ENCODE measurements at places on chromosomes 6 and 20. TPM values are rescaled to one million over a fixed set of nuclear protein-coding genes. Genes with fewer than 3 reads are reported as not detected.

The FAM209B gene
- not detected for total RNA-seq

DNA sequence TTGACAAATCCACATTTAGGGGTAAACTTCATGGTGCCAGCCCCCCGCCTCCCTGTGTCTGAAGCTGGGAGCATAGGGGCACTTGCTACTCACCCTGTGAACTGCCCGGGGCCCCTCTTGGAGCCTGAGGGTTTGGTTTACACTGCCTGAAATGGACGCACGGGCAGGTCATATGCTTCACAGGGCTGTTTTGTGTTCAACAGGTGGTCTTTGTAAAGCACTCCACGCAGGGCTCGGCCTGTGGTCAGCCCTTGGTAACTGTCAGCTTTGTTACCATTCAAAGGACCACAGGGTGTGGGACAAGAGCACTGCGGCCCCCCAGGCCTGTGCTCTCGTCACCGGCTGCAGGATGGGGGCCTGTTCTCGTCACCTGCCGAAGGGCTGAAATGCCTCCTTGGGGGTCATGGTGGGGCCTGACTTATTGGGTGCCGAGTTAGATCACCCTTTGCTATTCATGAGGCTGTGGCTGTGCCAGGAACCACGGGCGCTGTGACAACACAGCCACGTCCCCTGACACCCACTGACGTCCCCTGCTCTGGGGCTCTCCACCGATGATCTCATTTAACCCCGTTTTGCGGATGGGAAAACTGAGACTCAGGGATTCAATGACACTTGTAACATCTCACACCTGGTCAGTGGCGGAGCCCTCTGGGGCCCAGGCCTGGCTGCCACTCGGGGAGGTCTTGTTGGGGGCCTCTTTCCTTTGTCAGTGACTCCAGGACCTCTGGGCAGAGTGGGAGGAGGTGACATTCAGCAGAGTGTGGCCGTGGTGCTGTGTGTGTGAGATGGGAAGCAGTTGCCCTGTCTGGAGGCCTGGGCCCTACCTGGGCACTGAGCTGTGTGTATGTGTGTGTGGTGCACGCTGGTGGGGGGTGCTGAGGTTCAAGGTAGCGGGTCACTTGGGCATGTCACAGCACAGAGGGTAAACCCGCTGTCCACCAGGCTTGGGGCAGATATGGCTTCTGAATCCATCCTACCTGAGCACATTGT lies 24.9 kb downstream of the ZBP1 start:
- no peak for DNase-seq

DNA sequence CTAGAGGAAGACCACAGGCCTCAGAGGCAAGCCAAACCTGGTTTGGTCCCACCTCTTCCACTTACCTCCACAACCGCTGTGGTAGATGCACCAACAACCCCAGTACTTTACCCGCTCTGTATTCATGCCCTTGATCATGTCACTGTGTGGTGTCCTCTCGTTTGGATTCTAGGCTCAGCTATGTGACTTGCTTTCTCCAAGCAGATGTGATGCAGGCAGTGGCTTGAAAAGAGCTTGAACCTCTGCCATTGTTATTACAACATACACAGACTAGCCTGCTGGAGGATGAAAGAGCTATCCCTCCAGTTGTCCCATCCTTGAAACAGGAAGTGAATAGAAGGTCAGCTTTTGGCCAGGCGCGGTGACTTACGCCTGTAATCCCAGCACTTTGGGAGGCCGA lies 147.7 kb downstream of the ZNF217 start:
- no peak for DNase-seq

GRCh38 chr6:137780447-137781034 lies 86.5 kb upstream of the TNFAIP3 start:
- DNase-seq: no peak

DNA sequence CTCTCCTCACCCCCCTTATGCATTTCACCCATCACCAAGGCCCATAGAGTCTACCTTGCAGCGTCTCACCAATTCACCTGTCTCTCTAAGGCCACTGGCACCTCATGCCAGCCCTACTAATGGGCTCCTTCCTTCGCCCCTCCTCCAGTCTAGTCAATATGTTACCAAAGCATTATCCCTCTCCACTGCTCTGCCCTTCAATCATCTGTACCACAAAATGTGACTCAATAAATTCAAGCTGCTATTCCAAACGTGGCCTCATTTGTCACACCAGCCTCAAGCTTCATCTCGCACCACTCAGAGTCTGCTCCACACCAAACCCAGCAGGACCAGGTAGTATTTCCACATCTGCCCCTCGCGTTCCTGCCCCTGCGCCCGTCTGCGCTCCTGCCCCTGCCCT lies 21.8 kb upstream of the RPS6KA2 start:
- DNase-seq: no peak

- DNase-seq: no peak
Observed at GRCh38 chr6:147131532-147132128, 72.6 kb upstream of the STXBP5 start.

DNA sequence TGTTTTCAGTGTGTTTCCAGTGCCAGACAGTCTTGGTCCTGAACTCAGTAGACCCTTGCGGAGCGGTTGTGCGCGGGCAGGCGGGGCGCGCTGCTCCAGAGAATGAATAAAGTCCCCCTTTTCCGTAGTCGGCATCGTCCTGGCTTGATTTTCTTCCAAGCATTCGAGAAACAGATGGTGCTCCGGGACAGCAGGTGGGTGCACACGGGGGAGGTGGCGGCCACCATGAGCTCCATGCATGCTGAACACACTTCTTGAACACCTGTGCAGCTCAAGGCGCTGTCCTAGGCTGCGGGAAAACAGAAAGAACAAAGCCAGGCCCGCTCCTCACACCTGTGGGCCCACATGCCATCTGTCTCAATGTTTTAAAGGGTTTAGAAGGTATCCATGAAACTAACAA lies 125.2 kb downstream of the TAF4 start:
- DNase-seq: no peak
